Activated naive CD4-positive, alpha-beta T cell treated with Interleukin-2 at 50 U/mL for 16 hours (primary cell): ENCODE measurements at places on chromosomes 12 and 14.

DNA sequence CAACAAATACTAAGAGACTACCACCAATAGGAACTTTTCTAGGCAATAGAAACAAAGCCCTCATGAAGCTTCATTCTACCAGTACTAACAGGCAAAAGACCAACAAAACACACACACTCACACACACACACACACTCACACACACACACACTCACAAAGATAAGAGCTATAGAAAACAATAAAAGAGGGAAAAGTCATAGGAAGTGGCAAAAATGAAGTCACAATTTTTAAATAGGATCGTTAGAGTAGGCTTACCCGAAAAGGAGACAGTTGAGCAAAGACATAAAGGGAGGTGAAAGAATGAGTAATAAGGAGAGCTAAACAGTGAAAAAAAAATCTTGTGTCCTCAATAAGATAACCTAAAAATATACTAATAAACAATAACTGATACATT lies 66.5 kb downstream of the C2CD5 start:
- DNase-seq = no peak

- no peak for DNase-seq
Measured at GRCh38 chr12:50642761-50643160, 121.1 kb upstream of the ATF1 start.

DNA sequence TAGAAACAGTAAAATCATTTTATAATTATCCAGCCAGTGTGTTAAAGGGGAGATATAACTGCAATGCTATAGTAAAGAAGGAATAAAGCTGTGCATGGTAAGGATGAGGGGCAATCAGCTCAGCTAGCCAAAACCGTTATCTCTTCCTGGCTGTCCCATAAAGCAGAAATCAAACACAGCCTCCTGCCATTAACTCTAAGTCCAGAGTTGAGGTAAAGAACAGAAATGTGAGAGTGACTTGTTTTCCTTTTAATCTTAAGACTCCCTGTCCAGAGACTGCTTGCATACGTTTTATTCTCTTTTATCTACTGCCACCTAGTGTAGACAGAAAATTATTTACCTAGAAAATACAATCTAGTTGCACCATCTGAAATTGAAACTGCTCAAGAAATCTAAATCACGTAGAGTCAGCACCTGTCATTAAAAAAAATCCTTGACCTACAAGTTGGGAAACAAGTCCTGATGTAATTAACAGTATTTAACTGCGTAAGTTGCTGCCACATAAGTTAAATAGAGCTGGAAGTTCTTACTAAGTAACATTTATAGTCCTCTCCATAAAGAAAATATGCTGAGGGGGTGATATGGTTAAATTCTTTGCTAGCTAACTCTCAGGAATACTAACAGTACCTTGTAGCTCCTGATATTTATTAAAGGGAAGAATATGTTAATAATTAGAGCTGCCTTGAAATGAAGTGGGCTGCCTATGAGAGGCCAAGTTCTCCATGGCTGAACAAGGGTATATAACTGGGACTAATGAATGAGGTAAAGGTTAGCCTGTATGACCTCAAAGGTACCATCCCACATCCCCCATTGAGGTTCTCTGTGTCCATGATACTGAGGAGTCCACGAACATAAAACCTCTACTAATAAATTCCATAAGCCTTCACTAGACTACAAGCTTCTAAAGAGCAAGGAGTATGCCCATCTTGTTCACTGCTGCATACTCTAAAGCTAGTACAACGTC lies 62.7 kb downstream of the GALNT4 start:
- DNase-seq = no peak

- DNase-seq = no peak
Measured at GRCh38 chr14:75910048-75910447, 71.7 kb downstream of the TGFB3 start.

- DNase-seq = no peak
Measured at GRCh38 chr12:115583591-115583990, 693.9 kb downstream of the MED13L start.

GRCh38 chr12:27493260-27493940 lies 30.6 kb upstream of the PPFIBP1 start:
- DNase-seq = no peak

- DNase-seq = no peak
Measured at GRCh38 chr14:49673586-49673985, 14.4 kb downstream of the POLE2 start.

GRCh38 chr12:109462868-109463692 lies 14.0 kb downstream of the KCTD10 start:
- DNase-seq = no peak
